ENCODE measurements at places on chromosomes 11 and 22.

GRCh38 chr11:45959851-45960250, 37.4 kb downstream of the LARGE2 start:
- no peak for DNase-seq

GRCh38 chr11:12552692-12553091, 121.5 kb upstream of the TEAD1 start:
- no peak for DNase-seq

DNA sequence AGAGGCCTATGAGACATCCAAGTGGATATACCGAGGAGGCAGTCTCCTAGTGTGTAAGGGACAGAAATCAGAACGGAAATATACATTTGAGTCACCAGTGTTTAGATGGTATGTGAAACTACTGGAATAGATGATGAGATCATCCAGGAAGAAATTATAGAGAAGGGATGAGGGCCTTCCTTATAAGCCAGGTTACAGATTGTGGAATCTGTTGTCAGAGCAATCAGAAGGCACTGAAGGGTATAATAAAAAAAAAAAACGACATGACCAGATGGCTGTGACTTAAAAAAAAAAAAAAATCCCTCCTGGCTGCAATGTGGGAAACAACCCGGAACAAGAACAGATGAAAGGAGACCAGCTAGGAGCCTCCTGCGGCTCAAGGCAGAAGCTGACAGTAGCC, 2.7 kb downstream of the MAJIN start:
- DNase-seq, result no peak

- DNase-seq, result no peak
Measured at GRCh38 chr22:22124374-22124773, 120.2 kb upstream of the VPREB1 start.

GRCh38 chr11:119284344-119285157, 32.4 kb downstream of the MCAM start:
- no peak for DNase-seq

DNA sequence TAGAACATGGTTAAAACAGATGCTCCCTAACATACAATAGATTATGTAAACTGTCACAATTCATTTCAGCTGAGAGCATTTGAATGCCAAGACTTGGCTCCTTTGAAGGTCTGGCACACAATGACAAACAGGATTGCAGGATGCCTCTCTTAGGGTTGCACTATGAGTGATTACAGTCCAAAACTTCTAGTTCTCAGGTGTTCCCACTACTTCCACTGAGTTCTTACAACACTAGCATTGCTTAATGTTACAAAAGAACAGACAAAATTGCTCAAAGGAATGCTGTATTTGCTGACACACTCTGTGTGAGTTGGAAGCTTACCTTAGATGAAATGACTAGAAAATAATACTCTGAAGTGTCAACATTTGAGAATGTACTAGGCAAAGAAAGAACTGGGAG, 2413.8 kb upstream of the RAG2 start:
- no peak for DNase-seq

- no peak for DNase-seq
Measured at GRCh38 chr22:23786261-23786710, 480 bp upstream of the SMARCB1 start.

- no peak for DNase-seq
Measured at GRCh38 chr11:72635309-72635915, 38.8 kb downstream of the PDE2A start.

DNA sequence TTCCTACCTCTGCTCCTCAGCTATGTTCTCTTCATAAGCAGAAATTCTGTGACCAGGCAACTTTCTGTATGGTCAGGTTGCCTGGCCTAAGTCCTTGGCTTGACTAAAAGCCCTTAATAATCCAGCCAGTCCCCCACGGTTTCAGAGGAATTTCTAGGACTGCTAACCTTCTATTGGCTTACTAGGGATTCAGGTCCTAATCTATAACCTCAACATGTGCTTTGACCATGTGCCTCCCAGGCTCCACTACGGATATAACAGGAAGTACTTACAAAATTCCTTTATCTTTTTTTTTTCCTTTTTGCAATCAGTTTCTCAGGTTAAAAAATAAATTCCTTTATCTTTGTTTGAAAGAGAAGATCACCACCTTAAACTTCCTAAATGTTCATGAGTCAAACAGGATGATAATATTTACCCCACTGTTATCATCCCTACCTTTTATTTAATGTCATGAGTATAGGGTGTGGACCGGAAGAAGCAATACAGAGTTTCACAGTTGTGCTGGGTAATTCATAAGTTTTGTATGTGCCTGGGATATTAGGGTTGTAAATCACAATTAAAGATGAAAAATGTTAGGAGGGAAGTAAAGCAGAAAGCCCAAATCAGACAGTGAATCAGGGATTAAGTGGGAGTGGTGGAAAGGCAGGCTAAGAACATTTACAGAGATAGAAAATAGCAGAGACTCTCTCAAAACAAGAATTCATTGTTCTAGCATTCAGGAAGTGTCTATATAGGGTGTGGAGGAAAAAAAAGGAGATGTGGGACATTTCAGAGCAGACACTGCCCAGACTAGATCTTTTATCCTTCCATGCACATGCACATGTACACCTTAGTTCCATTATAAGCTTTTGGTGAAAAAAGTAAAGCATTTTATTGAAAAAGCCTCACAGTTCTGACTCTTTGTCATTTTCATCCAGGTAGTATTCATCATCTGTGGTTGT, 10.7 kb upstream of the POGLUT3 start:
- no peak for DNase-seq

DNA sequence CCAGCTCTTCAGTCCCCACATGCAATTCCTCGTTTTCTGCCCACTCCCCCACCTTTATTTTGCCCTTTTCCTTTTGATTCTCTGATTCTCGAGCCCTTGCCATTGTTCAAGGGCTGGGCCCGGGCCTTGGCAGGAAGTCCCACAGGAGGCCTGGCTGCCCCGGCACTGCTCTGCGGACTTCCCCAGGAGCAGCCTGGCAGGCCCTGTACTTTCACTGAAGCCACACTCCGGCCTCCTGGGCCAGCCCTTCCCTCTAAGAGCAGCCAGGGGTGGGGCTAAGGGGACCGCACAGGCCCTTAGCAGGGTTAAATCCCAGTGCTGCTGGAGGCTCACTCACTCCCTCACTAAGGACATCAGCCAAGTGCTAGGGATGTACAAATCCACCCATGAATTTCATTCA, 4.1 kb downstream of the LRRC32 start:
- no peak for DNase-seq

DNA sequence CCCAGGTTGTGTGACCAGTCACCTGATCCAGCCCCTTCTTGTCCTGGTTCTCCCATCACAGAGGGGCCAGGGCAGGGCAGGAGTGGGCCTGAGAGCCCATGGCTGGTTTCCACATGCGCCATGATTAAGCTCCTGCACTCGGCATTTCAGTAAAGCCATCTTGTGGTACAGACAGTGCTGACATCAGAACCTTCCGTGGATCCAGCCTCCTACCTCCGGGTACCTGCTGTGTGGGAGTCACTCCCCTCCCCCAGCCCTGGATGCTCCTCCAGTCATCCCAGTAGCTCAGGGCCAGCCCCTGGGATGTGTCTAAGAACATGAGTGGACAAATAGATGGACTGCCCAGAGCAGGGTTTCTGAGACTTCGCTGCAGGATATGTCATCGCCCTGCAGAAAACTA, 22.1 kb upstream of the MGAT3 start:
- DNase-seq, result no peak

GRCh38 chr22:31840585-31840984, 86.8 kb downstream of the DEPDC5 start:
- no peak for DNase-seq

DNA sequence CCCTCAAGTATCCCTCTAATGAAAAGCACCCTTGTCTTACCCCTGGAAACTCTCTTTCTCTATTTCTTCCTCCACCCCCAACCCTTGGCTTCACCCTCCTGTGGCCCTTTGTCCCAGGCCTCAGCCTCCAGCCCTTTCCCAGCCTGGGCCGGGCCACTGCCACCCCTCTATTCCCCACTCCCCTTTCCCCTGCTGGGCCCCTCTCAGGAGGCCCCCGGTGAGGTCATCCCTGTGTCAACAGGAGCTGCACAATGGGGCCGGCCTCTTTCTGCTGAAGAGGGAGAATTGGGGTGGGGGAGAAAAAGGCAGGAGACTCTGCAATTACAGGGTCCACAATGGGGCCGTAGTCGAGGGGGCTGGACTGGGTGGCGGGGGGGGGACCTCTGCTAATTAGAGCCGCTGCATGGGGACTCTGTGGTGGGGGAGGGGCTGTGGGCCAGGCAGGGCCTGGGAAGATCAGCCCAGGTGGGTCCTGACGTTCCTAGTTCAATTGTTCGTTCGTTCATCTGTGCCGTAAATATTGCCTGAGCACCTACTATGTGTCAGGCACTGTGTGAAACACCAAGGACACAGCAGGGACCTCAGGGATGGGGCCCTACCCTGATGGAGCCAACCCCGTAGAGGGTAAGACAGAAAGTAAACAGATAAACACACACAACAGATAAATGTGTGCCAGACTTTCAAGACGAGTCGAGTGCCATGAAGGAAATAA, 18.5 kb upstream of the MPPED1 start:
- no peak for DNase-seq

DNA sequence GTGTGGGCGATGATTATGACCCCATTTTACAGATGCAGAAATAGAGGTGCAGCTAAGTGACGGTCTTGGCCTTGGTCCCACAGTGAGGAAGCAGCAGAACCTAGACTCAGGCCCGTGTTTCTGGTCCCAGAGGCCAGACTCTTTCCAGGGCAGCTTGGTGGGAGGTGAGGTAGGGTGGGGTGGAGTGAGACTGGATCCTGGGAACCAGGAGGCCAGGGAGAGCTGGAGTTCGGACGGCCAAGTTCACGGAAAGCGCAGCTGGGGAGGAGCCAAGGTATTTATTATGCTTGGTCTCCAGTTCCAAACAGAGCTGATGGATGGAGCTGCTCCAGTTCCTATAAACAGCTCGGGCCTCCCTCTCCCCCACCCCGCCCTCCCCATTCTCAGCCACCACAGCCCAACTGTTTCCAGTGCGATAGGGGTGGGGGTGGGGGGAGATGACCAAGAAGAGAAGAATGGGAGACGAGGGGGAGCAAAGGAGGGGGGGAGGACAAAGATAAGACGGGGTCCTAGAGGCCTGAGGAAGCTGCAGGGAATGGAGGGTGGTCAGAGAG, 16.2 kb downstream of the LRRC32 start:
- DNase-seq, result no peak

GRCh38 chr11:93738647-93739081, 2.6 kb downstream of the TAF1D start:
- no peak for DNase-seq

- DNase-seq, result no peak
Measured at GRCh38 chr11:46711303-46711702, 7.7 kb upstream of the F2 start.

DNA sequence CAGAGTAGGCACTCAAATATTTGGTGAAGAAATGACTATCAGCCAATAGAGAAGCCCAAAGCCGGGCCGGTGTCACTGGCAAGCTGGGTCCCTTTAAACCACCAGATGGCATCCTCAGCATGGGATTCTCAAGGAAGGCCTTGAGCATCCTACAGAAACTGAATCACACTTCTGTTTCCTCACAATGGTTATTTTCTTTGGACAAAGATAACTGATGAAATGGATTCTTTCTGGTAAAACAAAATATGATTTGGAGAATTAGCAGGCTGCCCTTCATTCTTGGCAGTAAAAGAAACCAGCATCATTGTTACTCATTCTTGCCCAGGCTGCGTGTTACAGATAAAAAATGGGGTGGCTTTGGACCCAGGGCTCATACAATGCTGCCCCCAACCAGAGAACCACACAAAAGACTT, 30.3 kb upstream of the ASPHD2 start:
- no peak for DNase-seq

DNA sequence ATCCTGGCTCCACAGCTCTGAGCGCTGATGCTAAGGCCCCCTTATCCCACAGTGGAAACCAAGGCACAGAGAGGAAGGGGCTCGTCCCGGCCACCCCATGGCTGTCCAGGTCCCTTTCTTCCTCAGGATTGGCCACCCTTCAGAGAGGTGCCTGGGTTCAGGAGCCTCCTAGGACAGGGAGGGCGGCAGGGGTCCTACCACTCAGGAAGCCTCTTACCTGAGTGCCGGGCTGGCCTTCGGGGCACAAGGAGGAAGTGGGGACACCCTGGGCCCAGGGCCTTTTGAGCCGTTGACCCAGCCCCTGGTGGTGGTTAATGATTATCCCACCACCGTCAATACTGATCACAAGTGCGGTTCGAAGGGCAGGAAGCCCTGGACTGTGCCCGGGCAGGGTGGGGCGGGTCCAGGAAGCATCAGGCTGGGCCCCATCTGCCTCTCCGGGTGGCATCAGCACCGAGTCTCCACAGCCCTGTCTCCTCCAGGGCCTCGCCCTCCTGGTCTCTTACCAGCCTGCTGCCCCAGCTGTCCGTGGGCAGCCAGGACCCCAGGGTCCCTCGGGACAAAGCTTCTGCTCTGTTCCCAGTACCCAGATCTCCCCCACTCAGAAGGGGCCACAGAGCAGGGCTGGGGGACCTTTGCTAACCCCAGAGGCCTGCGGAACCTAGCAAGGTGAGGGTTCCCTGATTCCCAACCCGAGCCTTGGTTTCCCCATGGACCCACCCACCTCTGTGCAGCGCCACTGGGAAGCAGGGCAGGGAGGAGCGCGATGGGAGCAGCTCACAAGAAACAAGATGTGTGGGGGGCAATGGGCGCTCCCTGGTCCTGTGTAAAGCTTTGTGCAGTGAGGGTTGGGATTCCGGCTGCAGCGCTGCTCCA, 15.0 kb upstream of the EHD1 start:
- DNase-seq, result no peak

DNA sequence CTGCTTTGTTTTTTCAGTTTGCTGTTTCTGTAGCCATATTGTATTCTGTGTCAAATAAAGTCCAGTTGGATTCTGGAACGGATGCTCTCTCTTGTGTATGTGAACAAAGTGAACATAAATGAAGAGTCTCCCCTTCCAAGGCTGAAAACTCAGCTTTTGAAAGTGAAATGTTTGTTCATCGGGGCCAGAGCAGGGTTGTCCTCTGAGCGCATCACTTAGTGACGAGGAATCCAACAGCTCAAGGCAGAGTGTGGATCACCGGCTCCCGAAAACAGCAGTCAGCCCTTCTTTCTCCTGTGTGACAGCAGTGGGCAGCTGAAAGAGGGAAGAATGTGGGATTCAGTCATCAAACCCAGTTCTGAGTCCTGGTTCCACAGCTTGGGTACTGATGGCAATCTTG, 21.4 kb downstream of the RBX1 start:
- no peak for DNase-seq

- DNase-seq, result no peak
Measured at GRCh38 chr22:49094151-49094550, 733.5 kb downstream of the BRD1 start.

DNA sequence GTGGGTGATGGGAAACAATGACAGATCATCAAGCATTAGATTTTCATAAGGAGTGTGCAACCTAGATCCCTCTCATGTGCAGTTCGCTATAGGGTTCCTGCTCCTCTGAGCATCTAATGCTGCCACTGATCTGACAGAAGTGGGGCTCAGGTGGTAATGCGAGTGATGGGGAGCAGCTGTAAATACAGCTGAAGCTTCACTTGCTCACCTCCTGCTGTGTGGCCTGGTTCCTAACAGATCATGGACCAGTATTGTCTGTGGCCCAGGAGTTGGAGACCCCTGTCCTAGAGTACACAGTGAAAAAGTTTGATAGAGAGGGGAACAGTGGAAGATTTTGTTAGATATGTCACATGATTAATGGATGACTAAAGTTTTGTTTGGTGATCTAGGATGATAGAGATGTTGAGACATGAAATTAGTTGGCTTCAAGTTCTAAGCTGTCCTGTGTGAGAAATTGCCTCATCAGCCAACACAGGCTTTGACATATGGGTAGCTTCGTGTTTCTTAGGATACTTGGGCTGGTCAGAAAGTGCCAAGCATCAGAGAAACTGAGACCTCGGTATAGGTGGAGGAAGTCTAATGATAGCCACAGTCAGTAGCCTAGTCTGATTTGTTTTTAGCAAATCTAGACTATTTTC, 47.4 kb downstream of the ARHGEF12 start:
- DNase-seq, result no peak

- no peak for DNase-seq
Measured at GRCh38 chr11:122756417-122756816, 81.9 kb upstream of the CRTAM start.
